ENCODE measurements at places on chromosomes 13 and 19. TPM values are rescaled to one million over a fixed set of nuclear protein-coding genes. Genes with fewer than 3 reads are reported as not detected.

The ZNF578 gene
- 6.7 TPM for total RNA-seq

DNA sequence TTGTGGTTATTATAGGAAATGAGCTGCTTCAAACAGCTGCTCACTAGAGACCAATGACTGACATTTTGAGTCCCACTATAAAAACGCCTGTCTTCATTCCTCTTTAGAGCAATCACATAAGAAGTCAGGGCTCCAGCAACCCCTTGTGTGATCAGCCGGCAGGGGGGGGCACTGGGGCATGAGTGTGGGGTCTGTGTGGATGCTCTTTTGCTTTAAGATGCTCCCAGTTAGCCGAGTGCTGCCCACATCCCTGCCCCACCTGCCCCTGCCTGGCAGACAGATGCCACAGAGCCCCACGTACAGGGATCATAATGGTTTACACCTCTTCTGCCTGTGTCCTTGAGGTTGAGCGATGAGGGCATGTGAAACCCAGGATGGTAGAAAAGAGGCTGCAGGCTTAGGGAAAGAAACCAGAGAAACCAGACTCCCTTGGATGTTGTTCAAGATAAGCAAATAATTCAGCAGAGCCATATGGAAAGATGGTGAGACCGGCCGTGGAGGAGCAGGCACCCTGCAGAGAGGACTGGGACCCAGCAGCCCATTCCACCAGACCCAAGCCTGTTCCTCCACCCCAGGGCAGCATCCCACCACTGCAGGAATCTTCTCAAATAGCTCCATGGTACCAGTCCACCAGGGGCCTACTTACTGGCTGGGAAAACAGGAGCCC lies 55.4 kb downstream of the CHST8 start:
- no peak for DNase-seq

GRCh38 chr13:69243366-69243765 lies 864.3 kb upstream of the ATXN8OS start:
- DNase-seq: no peak

DNA sequence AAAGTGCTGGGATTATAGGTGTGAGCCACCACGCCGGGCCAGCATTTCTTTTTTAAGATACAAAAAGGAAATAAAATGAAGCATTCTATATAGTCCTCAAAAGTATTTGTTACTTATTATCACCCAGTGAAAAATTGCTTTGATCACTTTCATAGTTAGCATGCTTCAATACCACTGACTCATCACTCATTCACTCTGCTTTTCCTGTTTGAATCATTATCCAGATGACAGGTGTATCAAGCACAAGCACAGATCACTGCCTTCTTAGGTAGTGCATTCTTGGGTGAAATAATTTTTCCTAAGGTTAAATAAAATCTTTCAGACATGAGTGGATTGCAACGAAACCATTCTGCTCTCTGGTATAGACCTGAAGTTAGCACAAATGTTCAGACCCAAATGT lies 35.8 kb upstream of the SPART start:
- no peak for DNase-seq

GRCh38 chr13:54975676-54976075 lies 1947.1 kb downstream of the OLFM4 start:
- DNase-seq: no peak

DNA sequence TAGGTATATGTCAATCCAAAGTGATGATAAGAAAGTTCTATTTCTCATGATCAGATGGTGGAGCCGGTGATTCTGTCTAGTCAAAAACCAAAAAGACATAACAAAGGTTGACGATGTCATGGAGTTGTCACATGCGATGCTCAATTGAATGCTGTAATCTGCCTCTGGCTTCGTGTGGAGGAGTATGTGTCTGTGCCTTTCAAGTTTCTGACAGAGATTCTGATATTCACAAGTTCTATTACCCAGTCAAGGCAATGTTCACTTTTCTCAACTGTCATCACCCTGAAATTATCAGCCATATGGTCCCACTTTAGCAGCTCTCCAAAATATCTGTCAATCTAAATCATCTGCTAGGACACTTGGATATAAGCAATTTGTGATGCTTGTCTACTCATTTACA lies 367.6 kb upstream of the PRR20A start:
- no peak for DNase-seq

The SOX1 gene
- total RNA-seq: not detected

GRCh38 chr19:19540064-19540714 lies 2.1 kb downstream of the CILP2 start:
- DNase-seq: peak; percentile 33
